ENCODE measurements at places on chromosomes 1 and 21.
A peak's percentile ranks its signal among the peaks of the same experiment; 100 is the strongest.

GRCh38 chr1:14862114-14862771 is 263.8 kb downstream of the KAZN start:
- no peak for DNase-seq

DNA sequence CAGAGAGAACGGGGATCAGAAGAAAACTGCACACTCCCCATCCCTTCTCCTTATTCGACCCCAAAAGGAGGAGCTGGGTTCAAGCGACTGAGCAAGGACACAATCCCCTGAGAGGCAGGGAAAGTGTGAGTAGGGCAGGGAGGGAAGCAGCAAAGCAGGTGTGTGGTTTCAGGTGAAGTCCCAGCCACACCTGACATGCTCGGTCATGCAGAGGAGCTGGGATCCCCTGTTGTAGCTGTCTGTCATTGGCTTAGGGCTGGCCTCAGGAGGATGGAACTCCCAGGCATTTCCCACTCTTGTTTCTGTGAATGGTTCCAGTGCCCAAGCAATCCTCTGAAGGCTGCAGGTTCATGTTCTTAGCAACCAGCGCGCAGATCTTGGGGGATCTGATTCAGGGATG is 150.7 kb downstream of the DSCAM start:
- no peak for DNase-seq

DNA sequence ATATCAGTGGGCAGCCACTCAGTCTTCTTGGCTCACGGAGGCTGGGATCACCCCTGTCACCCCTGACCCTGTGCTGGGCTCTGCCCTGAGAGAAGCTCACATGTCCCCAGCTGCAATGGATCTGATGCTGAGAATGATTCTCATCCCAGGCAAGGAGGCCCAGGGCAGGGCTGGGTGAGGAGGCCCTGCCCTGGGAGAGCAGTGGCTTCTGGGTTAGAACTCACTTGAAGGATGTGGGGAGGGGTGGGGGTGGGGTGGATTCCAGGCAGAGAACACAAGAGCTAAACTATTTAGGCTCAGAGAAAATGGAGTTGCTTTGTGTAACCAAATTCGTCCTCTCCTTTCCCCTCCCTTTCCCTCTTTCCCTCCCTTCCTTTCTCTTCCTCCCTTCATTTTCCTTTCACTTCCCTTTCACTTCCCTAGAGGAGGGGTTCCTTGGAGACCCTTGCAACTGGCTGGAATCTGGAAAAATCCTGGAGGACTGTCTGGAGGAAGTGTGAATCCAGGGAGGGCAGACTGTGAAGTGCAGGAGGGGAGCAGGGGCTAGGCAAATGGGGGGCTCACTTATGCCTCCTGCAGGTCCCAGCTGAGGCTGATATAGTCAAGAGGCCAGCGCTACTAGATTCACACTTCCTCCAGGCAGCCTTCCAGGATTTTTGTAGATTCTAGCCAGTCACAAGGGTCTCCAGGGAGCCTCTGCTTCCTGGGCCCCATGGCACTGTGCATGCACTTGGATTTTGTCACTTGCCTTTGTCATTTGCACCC is 47.0 kb downstream of the IGSF21 start:
- no peak for DNase-seq

GRCh38 chr1:99935534-99935933 is 34.3 kb upstream of the SLC35A3 start:
- DNase-seq, result no peak

- no peak for DNase-seq
These were observed 40.2 kb upstream of the VWA5B1 start for GRCh38 chr1:20250340-20250989.

GRCh38 chr1:29096231-29096886 is 27.3 kb downstream of the TMEM200B start:
- DNase-seq, result no peak

DNA sequence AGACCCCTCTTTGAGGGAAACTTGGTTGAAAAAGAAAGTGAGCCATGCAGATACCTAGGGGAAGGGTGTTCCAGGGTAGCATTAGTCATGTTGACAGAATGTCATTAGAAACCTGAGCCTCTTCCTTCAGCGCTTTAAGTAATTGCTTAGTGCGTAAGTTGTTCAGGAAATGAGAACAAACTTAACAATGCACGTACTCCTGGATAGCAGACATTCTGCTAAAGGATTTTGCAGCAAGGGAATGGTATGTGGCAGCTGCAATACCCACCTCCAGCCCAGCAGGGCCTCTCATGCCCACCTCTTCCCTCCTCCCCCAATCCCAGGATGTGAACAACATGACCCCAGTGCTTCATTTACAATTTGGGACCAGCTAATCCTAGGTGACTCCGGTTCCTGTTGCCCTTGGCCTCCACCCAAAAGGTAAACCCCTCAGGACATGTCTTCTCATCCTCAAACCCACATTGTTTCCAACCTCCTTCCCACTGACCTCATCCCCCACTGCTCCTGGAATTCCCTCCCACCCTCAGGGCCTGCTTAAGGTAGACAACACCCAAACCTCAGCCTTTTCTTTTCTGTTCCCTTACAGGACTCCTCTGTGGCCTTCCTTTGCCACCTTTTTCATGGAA is 98.0 kb upstream of the BCAR3 start:
- peak; percentile 90 for DNase-seq

DNA sequence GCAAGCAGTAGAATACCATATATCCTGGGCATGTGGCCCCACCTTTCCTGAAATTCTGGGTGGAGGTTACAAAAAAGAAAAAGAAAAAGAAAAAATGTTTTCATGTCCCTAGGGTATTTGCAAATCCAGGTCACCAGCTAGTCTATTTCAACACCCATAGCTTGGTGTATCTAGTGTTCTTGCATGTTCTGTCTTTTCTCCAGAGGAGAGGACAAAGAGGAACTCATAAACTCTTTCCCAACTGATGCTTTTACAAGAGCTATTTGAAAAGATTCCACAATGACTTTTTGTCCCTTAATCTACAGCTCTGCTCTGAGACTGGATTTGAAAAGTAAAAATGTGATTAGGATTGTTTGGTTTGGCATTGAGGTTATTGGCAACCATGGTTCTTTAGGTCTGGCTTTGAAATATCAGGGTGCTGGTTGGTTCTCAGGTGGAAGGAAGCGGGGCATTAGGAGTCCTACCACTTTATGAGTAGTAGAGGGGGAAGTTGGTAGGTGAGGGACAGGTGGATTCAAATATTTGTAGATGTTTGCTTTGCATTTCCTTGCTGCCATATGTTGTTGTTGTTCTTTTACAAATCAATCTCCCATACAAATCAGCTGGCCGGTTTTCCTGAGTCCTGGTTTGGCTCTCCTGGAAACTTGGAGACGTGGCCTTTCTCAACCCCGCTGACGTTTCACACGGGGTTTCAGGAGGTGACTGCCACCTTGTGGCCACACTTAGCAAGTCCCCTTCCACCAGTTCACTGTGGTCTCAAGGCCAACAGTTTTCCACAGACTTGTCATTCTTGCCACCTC is 126.7 kb upstream of the KIAA0040 start:
- peak; percentile 17 for DNase-seq

DNA sequence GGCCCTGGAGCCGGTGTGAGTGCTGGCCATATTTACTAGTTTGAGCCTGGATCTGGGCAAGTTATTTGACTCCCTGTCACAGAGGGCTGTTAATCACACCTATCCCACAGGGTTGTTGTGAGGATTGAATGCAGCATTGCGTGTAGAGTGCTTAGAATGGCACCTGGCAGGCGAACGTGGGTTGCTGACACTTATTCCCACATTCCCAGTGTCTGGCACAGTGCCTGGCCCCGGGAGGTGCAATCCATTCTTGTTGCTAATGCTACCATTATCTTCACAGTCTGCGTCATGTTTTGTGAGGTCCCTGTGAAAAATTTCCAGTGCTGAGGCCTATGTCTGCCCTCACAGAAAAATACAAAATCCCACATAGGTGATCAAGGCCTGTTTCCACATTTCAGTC is 66.1 kb downstream of the CD2 start:
- DNase-seq, result peak; percentile 86

DNA sequence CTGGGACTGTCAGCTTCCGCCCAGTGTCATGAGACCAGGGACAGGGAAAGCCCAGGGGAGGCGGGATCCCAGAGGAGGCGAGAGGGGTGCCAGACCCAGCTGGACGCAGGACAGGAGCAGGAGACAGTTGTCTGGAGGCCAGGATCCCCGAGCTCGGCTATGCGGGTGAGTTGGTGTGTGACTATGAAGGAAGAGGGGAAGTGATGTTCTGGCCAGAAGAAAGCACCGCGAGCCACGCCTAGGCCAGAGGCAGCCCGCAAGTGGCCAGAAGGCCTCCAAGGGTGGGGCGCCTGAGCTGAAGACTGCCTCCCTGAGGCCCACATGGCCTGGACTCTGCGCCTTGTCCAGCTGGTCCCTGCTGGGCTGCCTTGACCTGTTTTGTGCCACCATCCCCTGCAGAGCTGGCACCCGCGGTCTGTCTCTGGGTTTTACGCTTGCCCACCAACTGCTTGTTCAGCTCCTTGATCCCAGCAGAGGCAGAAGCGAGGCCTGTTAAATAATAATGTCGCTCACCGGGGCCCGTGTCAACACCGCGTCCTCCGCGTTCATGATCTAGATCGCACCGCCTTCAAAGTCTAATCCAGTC is 85.2 kb upstream of the ACTL8 start:
- DNase-seq, result no peak

DNA sequence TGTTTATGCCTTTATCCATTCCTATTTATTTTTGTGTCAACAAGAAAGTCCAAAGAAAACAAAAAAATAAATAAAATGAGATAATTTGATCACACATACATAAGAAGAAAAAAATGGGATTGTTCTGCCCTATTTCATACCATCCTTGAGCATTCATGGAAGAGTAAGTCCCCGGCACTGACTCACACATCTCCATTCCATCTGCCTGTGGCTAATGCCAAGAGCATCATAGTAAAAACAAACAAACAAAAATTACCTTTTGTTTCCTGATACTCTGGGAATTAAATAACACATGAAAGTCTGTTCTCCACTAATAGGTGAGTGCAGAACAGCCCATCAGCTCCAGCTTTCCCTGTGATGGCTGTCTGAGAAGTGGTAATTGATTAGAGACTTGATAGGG is 48.1 kb upstream of the BACE2 start:
- DNase-seq, result no peak

- DNase-seq, result no peak
These were observed 16.6 kb downstream of the GPATCH2 start for GRCh38 chr1:217614200-217614712.

GRCh38 chr1:12677565-12677964 is 33.7 kb downstream of the AADACL4 start:
- DNase-seq, result no peak

DNA sequence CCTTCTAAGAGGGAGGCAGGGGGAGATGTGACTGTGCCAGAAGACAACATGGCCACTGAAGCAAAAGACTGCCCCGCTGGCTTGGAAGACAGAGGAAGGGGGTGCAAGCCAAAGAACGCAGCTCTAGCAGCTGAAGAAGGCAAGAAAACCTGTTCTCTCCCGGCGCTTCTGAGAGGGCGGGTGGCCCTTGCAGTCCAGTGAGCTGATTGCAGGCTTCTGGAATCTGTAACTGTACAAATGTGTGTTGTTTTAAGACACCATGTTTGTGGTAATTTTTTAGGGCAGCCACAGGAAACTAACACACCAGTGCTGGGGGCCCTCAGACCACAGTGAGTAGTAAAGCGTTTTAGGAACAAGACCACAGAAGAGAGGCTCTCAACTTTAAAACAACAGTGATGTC is 47.0 kb downstream of the CD46 start:
- DNase-seq, result no peak

- no peak for DNase-seq
These were observed 10.9 kb downstream of the LRP8 start for GRCh38 chr1:53316766-53317581.

DNA sequence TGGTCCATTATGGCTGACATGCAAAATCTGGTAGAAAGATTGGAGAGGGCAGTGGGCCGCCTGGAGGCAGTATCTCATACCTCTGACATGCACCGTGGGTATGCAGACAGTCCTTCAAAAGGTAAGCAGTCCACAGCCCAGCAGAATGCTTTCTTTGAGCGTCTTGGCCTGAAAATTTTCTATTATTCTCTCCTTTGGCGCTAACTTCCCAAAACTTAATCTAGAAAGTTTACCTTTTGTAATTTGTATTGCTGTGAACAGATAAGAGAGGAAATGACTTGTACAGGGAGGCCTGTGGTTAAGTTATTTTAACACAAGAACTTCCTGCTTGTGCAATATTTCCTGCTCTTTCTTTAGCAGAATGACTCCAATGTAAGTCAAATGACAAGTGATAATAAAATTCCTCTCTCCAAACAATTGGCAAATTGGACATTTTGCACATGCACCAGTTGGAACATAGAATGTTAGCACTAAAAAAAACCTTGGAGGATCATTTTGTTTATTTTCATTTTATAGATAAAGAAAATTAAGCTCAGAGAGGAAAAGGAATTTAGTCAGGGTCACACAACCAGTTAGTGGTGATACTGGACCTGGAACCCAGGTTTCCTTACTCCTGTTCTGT is 18.9 kb downstream of the CAP1 start:
- no peak for DNase-seq

DNA sequence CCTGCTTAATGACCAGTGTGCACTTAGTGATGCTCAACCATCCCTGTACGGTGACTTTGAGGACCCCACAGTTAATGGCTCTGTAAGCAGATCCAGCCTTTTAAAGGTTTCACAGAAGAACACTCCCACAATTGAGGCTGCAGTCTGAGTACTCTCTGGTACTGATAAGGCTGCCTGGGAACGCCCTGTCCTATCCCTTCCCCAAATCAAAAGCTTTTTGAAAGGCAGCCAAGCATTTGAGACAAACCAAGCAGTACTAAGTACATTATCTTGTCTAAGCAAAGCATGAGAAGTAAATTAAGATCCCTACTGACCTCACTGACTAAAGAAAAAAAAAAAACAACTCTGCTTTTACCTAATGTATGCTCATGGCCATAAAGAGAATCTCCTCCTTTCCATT is 60.7 kb downstream of the SH3GLB1 start:
- DNase-seq, result no peak

All from non-pigmented ciliary epithelial cell (primary cell).